Stimulated activated CD8-positive, alpha-beta memory T cell treated with anti-CD3 and anti-CD28 coated beads, Interleukin-7, amount 100 ng/mL, for 24 hours (primary cell): ENCODE measurements at places on chromosomes 2 and 18.

- no peak for DNase-seq
These were observed 1109.2 kb downstream of the LRP1B start for GRCh38 chr2:141021611-141022010.

DNA sequence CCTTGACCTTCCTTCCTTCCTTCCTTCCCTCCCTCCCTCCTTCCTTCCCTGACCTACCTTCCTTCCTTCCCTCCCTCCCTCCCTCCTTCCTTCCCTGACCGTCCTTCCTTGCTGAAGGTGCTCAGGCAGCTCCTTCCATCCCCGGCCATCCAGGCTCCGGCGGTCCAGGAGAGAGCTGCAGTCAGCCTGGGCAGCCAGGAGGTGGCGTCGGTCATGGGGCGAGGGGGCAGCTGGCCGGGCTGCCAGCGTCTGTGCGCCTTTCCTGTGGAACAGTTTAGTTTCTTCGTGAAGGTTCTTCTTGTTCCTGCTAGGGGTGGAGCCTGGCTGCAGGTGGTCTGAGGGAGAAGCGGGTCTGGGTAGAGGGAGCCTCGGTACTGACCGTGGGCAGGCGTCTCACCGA is 15.7 kb downstream of the GPR35 start:
- no peak for DNase-seq

DNA sequence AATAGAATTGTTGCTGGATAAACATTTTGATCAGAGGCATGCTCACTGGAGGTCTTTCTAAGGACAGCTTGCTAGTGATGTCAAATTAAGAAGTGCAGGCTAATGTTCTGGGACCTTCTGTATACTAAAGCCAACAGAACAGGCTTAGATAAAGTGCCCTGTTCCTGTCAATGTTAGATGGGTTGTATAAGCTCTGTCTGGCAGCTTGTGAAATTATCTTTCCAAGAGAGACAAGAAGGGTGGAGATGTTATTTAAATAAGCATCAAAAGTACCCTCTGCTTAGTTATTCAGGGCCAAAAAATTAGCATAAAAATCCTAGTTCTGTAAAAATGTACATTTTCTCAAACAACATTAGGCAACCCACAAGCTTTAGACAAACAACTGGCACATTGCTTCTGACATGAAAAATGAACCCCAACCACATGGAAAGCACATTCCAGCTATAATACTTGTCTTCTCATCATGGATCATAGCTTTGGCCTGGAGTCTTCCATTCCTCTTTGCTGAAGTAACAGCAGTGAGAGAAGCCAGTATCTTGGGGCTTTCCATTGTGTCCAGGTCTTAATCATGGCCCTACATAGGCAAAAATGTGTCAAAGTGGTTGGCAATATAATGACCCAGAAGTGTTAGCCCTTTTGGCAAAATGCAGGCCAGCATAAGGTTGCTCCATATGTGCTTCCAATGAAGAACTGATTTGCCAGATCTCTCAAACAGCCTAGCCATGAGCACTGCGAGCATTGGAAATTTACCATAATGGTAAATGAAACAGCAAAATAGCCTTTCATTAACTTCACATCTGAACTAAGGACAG is 478.1 kb upstream of the ZNF804A start:
- DNase-seq: no peak

GRCh38 chr2:131093696-131094462 is 619 bp upstream of the FAM168B start:
- no peak for DNase-seq

DNA sequence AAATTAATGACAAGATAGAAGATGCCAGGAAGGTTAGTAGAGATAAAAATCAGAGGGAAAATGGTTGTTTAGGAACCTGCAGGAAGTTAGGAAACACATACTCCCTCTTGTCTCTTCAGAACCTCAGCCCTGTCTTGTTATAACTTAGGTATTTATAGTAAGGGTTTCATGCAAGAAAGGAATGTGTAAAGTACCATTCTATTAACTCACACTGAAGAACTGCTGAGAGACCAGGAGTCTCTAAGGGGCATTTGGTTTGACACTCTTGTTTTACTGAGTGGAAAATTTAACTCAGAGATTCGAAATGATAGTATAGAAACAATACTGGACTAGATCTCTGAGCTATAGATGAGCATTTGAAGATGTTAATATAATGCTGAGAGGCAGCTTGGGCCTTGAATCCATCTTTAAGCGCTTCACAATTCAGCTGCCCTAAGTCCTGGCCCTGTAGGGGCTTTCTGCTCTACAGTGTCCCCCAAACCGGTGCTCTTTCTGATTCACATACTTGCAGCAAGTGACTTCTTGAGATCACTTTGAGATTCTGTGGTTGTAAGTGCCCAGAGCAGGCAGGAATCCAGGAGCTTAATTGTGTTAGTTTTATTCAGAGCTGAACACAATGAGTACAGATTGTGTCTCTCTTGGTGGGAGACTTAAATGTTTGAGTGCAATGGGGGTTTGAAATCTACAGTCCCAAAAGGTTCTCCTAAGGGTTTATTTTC is 235.0 kb upstream of the RGPD4 start:
- no peak for DNase-seq

- DNase-seq: no peak
These were observed 624.4 kb upstream of the SOX11 start for GRCh38 chr2:5067816-5068215.

GRCh38 chr18:28984731-28985130 is 807.8 kb upstream of the CDH2 start:
- no peak for DNase-seq

DNA sequence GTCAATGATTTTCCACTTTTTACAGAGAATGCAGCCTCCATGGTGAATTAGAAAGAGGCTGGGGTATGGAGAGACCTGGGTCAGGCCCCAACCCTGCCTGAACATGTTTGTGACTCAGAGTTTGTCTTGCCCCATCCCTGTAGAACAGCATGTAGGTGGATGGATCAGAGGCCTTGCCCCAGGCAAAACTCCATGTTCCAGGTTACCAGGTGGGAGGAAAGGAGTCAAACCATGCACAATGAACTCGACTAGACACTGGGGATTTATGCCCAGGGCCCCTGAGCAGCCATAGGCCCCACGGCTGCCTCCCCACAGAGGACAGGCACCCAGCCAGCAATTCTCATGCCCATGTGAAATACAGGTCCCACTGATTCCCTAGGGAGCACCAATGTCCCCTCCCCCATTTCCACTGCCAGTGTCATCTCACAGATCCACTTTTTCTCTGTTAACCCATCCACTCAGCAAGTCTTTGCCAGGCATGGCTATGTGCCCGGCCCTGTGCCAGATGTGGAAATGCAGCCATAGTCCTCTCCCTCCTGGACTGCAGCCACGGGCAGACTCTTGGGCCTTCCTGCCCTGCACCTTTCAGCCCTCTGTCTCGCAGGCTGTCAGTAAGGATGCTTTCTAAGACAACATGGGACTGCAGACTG is 737.8 kb upstream of the HS6ST1 start:
- DNase-seq: no peak

GRCh38 chr2:235911633-235912233 is 256.5 kb downstream of the GBX2 start:
- DNase-seq: no peak

DNA sequence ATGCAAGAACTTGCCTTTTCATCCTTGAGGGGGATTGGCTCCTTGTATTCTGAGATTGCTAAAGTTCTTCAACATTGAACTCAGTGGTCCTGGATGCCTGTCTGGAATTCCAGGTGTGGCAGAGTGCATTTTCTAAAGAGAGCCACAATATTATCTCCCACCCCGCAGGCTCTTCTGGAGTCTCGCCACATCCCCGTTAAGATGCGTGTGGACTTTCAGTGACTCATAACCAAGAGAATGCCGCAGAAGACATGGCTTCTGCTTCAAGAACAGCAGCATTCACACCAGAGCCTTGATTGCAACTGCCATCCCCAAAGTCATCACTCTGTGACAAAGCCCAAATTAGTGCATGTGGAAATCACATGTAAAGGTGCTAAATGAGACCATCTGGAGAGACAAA is 142.7 kb downstream of the CDH20 start:
- no peak for DNase-seq

DNA sequence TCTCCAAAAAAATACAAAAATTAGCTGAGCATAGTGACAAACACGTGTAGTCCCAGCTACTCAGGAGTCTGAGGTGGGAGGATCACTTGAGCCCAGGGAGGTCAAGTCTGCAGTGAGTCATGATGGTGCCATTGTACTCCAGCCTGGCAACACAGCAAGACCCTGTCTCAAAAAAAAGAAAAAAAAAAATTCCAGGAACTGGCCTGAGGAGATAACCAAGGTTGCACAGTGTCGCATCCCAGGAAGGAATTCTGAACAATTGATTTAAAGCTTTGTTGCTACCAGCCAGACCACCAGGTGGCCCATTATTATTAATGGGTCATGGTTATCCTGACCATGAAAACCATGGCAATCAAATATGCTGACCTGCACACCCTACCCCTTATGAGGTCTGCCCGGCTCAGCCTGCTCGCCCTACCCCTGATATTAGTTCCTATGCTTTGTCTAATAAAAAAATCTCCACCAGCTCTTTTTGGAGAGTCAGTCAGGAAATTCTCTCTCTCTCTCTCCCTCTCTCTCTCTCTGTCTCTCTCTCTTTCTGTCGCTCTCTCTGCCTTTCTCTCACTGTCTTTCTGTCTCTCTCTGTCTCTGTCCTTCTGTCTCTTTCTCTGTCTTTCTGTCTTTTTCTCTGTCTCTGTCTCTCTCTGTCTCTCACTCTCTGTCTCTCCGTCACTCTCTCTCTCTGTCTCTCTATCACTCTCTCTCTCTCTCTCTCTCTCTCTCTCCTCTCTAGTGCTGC is 73.7 kb downstream of the NCAPH start:
- no peak for DNase-seq

- DNase-seq: no peak
These were observed 30.2 kb upstream of the IL1R2 start for GRCh38 chr2:101961338-101962191.

GRCh38 chr2:232239951-232240681 is 138.4 kb upstream of the ALPP start:
- DNase-seq: no peak

DNA sequence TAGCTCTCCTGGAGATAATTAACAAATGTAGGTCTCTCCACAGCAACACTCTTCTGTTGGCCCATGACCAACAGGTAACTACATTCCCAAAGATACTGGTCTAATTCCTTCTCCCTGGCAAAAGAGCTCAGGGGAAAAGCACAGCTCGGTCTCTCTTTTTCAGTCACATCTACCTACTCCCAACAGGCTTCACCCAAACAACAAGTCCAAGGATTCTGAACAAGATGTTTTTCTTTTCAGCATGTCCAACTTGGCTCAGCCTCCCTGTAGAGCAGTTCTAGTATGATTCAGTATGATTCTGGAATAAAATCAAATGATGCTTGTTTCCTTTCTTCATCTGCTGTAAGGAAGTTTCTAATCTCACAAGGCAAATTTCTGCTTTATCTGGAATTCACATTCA is 1704.8 kb upstream of the PIK3C3 start:
- DNase-seq: no peak

- no peak for DNase-seq
These were observed 3.6 kb downstream of the IGFBP2 start for GRCh38 chr2:216636551-216637450.

GRCh38 chr2:158115202-158115767 is 13.6 kb downstream of the UPP2 start:
- no peak for DNase-seq

DNA sequence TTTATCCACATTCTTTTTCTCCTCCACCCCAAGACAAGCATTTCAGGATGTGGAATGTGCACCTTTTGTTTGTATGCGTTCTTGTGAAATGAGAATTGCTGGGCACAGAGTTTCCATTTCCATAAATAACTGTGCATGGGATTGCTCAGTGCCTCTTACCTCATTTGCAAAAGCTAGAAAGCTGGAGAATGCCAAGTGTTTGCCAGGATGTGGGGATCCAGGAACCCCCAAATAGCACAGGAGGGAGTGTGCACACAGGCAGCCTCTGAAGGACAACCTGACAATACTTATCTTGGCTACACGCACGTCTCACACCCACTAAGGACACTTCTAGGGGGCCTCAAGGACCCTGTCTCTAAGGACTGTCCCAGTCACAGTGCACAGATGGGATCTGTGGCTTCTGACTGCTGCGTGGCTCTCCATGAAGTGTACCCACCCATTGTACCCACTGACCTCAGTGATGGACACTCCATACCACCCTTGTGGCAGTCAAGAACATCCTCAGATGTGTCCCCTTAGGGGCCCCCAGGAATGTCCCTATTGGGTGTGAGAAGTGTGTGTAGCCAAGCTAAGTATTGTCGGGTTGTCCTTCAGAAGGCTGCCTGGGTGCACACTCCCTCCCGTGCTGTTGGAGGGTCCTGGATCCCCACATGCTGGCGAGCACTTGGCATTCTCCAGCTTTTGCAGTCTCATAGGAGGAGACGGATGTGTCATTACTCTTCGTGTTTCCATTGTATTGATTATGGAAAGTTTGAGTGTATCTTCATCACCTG is 38.4 kb downstream of the CAPN13 start:
- no peak for DNase-seq

DNA sequence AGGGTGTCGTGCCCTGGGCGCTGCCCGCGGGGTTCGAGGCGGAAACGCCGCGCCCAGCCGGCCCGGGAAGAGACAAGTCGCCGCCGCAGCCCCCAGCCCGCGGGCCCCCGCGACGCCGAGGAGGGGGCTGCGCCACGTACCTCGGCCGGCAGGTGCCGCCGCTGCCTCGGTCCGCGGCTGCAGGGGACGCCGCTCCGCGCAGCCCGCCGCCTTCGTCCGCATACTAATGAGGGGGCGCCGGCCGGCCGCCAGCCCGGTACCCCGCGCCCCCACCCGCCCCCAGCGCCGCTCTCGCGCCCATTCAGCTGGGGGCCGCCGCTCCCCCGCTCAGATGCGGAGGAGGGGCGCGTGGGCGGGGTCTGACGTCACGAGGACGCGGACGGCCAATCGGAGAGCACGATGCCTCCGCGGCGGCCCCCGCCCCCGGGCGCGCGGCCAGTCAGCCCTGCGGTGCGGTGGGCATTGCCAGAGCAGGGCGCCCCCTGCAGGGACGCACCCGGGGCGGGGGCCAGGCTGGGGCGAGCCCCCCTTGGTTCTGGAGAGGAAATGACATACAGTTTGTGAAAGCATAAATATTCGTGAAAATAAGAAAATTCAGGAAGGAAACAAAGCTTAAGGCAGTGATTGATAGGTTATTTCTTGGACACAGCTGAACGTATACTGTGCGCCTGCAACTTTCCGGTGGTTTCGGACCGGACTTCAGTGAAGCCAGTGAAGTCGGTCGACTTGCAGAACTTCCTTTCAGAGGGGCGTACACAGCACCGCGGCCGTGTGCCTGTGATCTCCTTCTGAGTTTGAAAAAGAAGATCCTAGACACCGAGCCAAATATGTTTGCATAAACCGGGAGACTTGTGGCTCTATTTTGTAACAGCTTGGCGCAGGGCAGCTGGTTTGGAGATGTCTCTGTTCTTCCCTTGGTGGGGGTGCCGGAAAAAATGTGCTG is at the start of gene ST3GAL5:
Gene ST3GAL5 (minus strand): TSS at position 307 of the 943 bp plus-strand sequence. CDS start 85 bp downstream, at position 222.
- peak; percentile 88 for DNase-seq

- no peak for DNase-seq
These were observed 13.2 kb upstream of the CD302 start for GRCh38 chr2:159811232-159811631.

DNA sequence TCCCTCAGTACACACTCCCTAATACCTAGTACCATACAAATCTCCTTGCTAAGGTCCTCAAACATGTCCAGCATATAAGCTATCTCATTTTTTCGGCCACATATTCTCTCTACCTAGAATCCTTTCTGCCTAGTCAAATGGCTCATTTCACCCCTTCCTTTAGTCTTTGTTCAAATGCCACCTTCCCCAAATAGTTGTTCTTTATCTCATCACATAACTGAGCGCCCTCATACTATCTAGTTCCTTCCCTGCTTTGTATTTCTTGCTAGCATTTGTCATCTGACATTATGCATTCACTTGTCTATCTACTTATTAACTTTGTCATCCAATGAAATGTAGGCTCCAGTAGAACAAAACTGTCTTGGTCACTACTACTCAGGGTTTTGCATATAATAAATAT is 35.5 kb downstream of the RPRD1A start:
- no peak for DNase-seq
